ENCODE measurements at places on chromosomes 5 and 9.
A peak's percentile ranks its signal among the peaks of the same experiment; 100 is the strongest.

DNA sequence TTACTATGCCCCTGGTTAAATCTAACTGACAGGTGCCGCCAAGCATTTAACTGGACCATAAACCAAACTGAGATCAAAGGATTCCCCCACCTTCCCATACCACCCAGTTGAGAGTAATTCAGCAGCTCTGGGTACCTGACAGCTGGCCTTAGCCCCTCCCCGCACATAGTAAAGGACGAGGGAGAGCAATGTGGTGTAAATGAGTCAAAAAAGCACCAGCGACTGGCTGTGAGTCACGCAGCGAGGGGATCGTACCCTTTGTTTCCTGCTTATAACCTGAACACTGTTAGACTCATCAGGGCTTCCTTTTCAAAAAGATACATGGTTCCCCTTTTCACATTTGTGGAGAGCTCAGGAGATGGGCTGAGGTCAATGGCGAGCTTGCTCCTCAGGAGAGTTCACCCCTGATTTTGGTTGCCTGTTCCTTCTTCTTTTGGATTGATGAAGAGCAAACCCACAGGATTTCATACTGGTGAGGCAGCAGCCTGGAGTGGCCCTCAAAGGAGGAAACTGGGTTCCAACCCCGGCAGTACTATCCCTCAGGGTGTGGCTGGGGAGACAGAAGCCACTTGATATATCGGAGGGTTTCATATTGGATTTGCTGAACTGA lies 71.5 kb downstream of the ANKRD33B start:
- peak; percentile 14 for DNase-seq

GRCh38 chr5:84597904-84598303 lies 213.2 kb upstream of the EDIL3 start:
- DNase-seq = no peak

DNA sequence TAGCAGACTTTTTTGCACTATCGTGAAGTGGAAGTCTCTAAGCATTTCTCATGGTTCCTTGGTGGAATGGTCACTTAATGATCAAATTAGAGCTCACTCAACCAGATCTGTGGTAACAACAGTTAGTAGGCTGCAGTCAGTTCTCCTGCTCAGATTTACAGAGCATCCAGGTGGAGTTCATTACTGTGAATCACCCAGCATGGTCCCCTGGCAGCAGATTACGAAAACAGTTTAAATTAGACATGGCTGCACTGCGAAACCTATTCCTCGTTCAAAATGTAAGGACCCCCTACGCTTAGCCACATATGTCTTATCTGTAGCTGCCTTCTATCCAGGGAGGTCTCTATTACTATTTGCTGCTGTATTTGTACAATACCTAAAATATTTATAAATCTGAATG lies 823.6 kb upstream of the ARRDC3 start:
- no peak for DNase-seq

GRCh38 chr5:127311349-127311748 lies 20.8 kb downstream of the MEGF10 start:
- DNase-seq = no peak

DNA sequence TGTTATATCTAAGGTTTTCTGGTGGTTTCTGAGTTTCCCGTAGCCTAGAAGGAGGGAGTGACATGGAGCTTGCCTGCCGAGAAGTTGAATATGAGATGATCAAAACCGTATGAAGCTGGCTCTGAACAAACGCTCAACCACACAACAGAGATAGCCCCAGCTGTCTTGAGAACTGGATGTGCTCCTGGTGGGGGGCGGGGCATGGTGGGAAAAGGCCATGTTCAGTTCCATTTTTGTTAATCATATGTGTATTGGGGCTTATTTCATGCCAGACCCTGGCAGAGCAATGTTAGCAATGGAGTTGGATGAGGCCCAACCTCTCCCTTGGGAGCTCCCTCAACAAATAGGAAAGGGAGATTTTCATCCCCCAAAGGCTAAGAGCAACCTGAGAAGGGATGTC lies 4.8 kb downstream of the CCL19 start:
- no peak for DNase-seq

DNA sequence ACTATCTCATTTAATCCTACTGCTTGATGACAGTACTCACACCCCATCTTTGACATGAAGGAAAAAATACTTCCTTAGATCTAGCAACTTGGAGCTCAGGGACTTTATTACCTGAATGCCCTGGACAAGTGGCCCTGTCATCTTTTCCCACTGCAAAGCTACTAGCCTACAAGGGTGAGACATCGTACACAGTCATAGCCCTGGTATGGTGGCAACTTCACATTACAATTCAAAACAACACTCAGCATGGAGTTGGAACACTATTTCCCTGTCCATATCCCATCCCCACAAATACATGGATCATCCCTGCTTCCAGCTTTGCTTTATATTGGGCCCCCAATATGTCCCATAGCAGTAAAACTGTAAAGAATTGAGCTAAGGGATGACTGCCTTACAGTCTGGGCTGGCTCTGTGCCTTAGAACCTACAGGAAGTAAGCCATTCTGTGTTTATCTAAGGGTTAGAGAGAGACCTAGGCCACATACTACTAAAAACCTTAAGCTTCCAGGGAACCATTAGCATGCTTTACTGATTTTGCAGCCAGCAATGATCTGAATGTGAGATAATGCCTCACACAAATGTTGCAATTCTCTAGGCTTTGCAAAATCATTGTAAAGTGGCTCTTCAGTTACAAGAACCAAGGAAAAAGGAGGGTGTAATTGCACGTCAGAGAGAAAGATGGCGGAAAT lies 55.9 kb downstream of the OTULIN start:
- no peak for DNase-seq

GRCh38 chr9:137127301-137128157 lies 11.4 kb upstream of the GRIN1 start:
- DNase-seq = no peak

GRCh38 chr9:68934329-68934644 lies 79.6 kb downstream of the PRKACG start:
- no peak for DNase-seq

GRCh38 chr5:91469517-91470165 lies 86.5 kb upstream of the ARRDC3 start:
- no peak for DNase-seq

DNA sequence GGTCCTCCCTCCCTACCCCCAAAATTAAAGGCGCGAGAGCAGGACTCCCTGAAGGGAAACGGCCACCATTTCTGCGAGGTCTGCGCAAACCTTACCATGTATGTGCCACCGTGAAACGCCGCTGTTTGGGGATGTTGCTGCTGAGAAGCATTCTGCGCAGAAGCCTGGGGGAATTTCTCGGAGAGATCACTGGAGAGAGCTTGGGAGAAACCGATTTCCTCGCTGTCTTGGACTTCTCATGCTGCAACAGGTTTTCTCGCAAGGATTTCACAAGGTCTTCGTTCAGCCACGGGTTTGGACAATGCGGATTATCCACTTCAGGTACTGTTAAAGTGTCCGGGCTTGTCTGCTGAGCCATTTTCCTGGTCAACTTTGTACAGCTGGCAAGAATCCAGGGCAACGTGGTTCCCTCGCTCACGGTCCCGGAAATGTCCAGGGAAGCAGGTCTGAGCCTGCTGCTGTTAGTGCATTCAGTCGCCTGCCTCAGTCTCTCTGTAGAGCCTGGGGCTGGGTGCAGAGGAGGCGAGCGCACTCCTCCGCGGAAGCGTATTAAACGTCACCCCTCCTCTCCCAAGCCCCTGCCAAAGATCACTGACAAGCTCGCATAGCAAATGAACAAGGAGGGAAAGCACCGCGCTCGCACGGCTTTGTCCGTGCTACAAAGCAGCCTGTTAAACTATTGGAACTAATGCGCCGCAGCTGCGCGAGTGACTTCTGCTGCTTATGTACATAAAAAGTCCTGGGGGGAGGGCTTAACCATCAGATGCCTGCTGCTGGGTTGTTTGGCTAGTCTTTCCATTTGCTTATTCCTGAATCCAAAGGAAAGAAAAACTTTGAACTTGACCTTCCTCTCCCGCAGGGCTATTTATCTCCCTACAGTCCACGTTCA lies 125.1 kb downstream of the PDE4D start:
- peak; percentile 81 for DNase-seq

GRCh38 chr9:35353731-35354365 lies 136.1 kb upstream of the RUSC2 start:
- DNase-seq = no peak
